ENCODE measurements at places on chromosomes 2 and 18.

DNA sequence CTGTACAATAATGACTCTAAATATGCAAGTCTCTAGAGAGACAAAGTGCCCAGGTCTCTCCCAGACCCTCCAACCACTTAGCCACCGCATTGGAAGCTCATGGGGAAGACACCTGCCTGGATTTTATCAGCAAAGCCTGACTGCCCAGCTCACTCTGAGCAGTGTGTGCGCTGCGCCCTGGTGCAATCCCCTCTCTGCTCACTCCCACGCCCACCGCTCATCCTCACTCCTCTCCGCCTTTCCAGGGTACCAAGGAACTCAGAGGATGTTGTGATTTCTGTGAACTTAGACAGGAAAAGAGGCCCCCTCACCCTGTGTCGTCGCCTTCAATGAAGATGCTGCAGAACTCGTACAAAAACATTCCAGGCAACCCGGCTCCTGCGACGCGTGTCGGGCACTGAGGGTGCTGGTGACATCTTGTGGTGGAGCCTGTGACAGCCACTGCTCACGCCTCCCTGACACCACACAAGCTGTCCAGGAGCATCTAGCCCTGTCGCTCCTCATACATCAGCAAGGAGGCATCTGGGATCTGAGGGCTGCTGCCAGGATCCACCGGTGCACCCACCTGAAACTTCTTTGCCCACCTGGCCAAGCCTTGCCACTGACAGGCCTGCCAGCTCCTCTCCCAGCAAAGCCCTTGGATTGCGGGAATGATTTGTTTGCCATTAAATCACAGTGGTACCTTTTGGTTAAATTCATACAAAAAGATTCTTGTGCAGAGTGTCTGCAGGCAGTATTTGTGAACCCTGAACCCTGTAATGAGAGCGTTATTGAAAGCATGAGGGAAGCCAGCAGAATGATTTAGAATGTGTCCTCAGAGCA lies 220.4 kb downstream of the ZNF516 start:
- no peak for DNase-seq

GRCh38 chr2:229971298-229971790 lies 49.0 kb downstream of the FBXO36 start:
- no peak for DNase-seq

GRCh38 chr2:219578811-219579613 lies 6.9 kb downstream of the INHA start:
- DNase-seq, result peak; percentile 57

GRCh38 chr18:48819276-48819675 lies 131.5 kb downstream of the SMAD7 start:
- DNase-seq, result no peak

DNA sequence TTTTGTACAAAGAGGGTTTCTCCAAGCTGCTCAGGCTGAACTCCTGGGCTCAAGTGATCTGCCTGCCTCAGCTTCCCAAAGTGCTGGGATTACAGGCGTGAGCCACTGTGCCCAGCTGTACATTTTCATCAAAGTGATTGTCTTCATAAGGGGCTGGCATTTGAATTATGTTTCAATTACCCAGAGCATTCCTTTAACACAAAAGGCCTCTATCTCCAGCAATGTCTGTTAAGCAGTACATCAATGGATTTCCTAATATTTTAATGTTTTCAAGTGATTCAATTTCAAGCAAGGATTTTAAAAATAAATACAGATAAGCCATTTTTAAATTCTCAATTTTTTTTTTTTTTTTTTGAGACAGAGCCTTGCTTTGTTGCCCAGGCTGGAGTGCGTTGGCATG lies 50.9 kb upstream of the AP1S3 start:
- DNase-seq, result no peak

- no peak for DNase-seq
Observed at GRCh38 chr2:975095-975494, 24.4 kb downstream of the SNTG2 start.

- no peak for DNase-seq
Observed at GRCh38 chr2:112433932-112434730, 686 bp upstream of the RGPD8 start.

DNA sequence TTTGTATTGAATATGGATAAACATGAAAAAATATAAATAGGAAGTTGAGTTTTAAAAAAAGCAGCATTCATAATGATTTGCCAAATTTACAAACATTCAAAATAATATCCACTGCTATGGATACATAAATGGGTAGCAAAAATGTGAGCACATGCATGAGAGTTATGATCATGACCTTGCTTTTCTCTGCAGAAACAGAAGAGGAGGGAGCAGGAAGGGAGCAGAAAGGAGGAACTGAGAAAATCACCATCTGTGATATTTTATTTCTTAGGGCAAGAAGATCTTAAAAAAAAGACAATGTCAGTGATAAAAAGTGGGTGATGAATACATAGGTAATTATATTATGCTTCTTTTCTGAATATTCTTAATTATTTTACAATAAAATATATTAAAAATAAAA lies 17.7 kb upstream of the CCDC93 start:
- DNase-seq, result no peak

DNA sequence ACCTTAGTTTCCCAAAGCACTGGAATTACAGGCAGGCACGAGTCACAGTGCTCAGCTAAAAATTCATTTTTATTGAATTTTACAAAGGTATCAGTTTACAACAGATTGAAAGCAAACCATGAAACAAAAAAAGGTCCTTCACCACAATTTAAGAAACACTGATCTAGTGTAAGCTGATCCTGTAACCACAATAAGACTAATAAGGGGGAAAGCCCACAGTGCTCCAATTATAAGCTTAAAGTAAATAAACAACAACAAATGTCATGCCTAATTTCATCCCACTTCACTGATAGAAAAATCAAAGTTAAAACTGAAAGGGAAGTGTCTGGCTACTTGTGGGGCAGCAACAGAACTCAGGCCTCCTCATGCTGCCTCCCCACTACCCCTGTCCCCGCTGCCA lies 49.2 kb downstream of the ICA1L start:
- no peak for DNase-seq

DNA sequence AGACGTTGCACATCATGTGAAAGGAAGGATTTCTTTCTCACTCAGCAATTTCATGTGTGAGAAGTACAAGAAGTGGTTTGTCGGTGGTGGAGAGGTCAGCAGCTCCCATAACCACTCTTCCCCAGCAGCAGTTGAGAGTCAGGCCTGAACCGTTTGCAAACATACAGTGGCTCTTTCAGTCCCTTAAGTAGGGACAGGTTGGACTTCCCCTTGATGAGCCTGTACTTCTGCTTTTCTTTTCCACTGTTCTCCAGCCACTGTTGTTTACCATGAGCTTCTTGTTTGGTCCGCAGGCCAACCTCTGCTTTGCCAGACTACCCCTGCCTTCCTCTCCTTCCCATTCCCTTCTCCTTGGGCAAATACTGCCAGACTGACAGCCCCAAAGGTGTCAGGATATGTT lies 391.3 kb upstream of the CELF4 start:
- no peak for DNase-seq

DNA sequence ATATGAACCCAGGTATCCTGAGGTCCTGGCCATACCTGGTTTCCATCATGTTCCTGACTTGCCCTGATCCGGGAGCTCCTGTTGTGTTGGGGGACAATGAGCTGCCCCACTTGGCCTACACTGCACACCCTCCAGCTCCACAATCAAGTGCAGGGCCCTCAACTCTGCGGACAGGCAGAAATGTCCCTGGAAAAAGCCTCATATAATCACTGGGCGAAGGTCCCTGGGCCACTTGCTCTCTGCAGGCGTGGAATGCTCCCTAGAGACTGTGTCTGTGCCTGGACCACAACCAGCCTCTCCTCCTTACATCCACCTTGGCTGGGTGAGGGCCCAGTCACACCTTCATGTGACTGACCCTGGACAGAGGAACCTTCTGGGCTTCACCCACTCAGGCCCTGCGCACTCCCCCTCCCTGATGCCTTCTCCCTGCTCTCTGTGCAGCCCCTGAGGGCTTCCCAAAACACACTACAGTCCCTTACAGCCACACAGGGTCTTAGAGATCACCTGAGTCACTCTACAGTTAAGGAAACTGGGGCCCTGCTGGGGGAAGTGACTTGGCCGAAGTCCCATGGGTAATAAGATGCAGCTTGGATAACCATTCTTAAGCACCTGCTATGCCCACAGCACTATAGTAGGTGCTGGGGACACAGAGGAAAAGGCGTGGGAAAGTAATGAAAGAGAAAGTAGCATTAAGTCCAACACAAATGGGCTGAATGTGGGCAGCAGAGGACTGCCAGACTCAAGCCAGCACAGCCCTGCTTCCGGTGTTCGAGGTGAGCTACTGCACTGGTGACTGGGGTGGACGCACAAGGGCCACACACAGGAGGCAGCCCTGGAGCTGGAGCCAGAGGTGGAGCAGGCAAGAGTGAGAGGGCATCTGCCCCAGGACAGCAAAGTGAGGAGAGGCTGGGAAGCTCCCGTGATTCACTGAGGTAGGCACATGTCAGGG lies 9.8 kb downstream of the BOLA3 start:
- DNase-seq, result no peak

DNA sequence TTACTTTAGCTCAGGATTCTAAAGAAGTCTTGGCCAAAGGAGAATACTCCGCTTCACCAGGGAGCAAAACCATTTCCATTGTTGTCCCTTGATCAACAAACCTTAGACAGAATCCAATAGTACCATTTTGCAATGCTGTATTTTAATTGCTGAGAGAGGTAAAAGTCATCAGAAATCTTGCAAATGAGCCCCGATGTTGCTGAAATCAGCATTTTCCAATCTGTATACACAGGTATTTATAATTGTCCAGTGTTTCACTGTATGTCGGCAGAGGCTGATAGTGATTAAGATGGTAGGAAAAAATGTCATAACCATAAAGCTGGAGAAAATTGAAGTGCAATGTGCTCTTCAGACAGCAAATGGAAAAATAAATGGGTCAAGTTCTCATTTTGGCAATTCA lies 170.0 kb upstream of the ARL4C start:
- DNase-seq, result no peak

DNA sequence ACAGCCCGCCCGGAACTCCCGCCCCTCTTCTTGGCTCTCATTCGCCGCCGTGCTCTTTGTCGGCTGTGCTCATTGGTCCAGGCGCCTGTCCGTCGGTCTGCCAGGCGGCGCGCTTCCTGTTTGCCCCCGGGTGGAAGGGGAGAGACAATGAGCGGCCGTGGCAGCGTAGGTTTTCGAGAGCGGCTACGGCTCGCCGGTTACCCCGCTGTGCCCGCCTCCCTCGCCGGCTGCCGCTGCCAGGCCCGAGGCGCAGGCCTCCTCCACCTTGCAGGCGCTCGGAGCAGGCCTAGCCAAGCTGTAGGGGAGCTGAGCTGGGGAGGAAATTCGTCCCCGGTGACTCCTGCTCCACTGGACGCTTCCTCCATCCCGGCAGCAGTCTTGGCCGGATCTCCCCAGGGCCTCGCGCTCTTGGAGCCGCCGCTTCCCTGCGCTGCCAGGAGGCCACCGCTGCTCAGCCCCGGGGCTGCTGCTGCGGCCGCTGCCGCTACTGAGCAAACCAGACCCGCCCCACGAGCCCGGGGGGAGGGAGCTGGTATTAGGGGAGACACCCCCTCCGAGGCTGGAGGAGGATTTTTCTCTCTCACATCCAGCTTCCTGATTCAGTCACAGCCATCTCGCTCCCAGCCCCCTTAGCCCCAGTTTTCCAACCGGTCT lies at the start of gene SP3:
Gene SP3 (minus strand): TSS at position 2 of the 654 bp plus-strand sequence. CDS start 202 bp downstream, outside the sequence.
- DNase-seq, result peak; percentile 88

DNA sequence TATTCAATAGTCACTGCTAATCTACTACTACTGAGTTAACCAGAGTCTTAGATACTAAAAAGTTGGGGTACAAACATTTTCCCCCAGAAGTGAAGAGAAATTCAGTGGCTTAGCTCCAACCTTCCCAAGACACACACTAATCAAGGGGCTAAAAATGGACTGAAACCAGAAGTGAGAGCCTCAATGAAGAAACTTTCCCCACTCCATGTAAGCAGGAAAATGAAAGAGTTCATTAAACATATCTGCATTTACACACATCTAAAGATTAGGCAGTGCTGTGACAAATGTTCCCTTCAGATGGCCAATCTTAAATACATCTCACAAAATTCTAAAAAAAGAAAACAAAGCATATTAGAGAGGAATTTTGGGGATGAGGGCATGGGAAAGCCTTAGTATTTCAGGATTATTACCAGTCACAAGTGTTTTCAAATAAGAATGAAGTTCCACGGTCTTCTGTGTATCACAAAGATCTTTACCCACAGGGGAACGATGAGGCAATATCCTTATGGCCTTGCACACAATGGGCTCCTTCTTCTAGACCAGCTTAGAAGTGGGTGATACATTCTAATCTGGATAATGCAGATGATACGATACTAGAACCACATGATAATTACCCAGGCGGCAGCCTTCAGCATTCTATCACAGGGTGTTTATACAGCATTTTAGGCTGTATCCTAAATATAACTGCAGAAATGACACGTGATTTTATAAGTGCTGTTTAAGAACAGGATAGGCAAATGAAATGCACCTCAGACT lies 17.1 kb downstream of the ANKRD44 start:
- DNase-seq, result no peak

DNA sequence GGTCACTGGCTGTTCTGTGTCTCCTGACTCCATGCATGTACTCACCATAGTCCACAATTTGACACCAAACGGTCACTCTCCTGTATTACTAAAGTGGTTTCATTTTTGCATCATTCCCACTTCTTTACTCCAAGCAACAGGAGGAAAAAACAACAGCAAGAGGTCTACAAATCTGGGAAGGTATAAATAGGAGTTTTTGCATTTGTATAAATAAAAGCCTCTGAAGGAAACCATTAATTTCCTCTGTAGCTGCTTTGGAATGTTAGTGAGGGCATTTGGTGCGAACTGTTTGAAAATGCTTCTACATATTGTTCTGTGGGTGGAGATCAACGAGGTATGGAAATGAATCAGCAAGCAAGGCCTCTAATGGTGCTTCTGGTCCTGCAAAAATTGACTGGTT lies 148.5 kb upstream of the DLX2 start:
- DNase-seq, result peak; percentile 62

GRCh38 chr18:27400001-27400400 lies 214.9 kb upstream of the CHST9 start:
- no peak for DNase-seq

DNA sequence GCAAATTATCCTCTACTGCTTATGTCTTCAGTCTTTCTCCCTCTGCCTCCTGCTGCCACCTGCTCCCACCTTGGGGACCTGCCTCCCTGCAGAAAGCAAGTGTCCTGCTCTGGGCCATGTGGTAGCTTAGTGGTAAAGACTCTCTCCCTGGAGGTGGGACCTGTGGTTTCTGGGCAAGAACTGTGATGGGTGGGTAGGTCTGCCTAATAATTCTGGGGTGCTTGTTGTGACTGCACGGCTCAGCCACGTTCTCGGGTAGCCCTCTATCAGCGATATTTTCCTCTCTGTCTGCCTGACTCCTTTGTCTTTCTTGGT lies 16.4 kb upstream of the CD28 start:
- no peak for DNase-seq

GRCh38 chr2:237732790-237733381 lies 65.7 kb upstream of the RBM44 start:
- no peak for DNase-seq

GRCh38 chr2:187168720-187169713 lies 279.0 kb downstream of the CALCRL start:
- DNase-seq, result no peak

- peak; percentile 78 for DNase-seq
Observed at GRCh38 chr2:225270861-225271260, 128.6 kb upstream of the NYAP2 start.

Data from bronchial epithelial cell (primary cell).